NT2/D1 (cell line): ENCODE measurements at places on chromosomes 13 and 19.
A peak's percentile ranks its signal among the peaks of the same experiment; 100 is the strongest.

DNA sequence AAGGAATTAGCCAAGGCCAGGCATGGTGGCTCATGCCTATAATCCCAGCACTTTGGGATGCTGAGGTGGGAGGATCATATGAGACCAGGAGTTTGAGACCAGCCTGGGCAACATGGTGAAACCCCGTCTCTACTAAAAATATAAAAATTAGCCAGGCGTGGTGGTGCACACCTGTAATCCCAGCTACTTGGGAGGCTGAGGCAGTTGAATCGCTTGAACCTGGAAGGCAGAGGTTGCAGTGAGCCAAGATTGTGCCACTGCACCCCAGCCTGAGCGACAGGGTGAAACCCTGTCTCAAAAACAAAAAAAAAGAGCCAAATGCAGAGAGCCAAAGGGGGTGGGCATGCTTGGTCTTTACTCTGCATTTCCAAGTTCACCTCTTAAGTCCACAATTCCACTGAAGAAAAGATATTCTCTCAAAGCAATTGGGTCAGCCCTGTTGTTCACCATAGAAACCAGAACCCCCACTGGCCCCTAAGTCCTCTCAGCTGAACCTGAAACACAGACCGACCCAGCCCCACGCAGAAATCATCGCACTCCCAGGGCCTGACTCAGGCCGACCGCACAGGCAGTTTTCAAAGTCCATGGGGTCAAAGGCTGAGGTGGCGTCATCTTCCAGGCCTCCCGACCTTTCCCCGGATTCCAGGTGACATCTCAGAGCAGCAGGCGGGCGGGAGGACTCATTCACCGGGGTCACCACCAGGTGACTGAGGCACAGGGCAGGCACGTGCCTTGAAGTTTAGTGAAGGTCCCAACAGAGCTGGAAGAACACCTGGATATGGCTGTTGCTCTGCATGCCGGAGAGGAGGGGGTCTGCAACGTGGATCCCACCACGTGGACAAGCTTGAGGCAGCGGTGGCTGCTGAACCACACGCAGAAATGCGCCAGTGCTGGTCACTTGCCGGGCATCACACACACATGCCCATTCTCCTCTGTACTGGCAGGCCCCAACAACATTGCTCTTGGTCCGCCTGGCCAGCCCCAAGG lies 33.1 kb downstream of the SLC25A42 start:
- DNase-seq, result no peak

- no peak for DNase-seq
These were observed 67.4 kb downstream of the CDADC1 start for GRCh38 chr13:49315036-49315565.

GRCh38 chr19:19606021-19606420 lies 12.5 kb downstream of the PBX4 start:
- no peak for DNase-seq

DNA sequence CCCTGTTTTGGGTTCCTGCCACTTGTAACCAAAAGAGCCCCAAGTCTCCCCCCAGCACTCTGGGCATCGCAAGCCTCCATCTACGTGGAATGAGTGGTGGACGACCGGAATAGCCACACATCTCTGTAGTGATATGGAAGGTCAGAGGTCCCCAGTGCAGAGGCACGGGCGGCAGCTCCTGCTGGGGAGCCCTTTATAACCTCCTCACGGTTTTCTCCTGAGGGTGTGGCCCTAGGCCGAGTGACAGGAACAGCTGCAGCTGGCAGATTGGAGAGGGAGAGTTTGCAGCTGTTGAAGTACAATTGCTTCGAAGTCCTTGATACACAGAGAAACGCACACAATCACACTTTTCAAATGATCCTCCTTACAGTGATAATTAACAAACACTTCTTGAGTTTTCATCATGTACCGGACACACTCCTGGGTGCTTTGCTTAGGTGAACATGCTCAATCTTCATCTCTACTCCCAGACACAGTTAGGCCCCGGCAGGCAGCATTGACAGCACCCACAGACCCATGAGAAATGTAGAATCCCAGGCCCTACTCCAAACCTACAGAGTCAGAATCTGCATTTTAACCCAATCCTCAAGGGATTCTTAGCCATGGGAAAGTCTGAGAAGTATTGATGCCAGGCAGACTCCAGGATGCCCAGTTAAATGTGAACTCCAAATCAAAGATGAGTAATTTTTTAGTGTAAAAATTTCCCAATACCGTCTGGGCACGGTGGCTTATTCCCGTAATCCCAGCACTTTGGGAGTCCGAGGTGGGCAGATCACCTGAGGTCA lies 4.9 kb upstream of the ZNF787 start:
- no peak for DNase-seq

- DNase-seq, result no peak
These were observed 64.7 kb downstream of the GPR12 start for GRCh38 chr13:26695891-26696311.

DNA sequence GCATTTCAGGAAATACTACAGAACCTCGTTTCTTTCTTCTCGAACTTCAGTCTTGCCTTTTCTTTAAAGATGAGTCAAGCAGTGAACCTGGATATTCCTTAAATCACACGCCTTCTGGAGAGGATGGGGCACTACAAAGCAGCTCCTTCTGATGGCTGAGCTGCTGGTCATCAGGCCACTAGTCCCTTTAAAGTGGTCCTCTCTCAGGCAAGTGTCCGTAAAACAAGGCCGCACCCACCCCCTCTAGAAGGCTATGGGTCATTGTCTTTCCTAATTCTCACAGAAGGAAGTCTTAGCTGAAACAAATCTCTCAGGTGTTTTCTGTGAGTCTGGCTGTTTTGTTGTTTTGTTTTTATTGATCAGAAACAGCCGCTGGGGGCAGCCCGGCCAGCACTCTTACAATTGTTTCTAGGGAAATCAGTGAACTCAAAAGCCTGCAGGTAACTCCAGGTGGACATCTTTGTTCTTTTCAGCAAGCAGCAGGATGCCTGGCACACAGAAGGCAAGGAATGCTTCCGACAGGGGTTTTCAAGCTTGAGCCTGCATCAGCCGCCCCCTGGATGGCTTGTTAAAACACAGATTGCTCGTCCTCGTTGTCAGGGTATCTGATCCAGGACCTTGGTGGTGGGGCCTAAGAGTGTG lies 45.4 kb downstream of the MBNL2 start:
- DNase-seq, result no peak

DNA sequence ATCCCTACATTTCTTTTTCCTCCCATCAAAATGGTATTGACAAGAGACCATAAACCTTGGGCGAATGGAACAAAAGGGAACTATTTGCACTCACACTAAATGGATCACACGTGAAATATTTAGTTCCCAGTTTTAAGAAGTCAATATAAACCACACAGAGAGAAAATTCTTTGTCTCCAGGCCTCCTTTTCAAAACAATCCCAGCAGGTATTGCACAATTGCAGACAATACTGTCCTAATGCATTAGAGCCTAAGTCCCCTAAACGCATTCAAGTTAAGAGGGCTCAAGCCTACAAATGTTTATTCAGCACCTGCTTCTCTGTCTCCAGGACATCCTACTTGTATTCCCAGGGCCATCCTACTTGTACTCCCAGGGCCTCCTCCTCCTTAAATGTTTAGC lies 1.3 kb upstream of the B3GLCT start:
- no peak for DNase-seq

- DNase-seq, result no peak
These were observed 363 bp upstream of the ZNF763 start for GRCh38 chr19:11964496-11964857.

DNA sequence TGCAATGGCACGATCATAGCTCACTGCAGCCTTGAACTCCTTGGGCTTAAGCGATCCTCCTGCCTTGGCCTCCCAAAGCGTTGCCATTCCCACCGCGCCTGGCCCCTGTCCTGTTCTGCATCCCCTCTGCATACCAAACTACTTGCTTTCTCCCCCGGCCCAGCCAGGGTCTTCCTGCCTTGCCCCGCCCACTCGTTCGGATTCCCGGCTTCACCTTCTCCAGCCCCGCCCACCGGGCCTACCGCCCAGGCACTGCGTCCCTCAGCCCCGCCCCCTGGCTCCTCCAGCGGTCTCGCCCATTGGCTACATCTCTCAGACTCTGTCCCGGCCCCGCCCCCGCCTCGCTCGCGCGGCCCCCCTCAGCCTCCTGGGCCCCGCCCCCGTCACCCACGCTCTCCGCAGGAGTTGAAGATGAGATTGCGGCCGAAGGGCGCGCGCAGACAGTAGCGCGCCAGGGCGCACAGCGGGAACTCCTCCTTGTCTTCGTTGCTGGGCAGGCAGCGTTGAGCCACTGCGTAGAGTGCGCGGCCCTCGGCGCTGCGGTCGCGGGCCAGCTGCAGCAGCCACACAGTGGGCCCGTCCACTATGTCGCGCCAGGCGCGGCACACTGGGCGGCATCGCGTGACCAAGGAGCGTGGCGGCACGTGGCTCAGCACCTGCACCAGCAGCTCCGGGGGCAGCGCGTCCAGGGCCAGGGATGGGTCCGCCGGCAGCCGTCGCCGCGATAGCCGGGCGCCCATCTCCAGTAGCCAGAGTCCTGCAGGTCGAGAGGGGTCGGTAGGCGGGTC lies 19.0 kb downstream of the MRPS12 start:
- DNase-seq, result peak; percentile 74

- no peak for DNase-seq
These were observed 160.0 kb downstream of the RBM26 start for GRCh38 chr13:79245937-79246577.

GRCh38 chr19:38211151-38211591 lies 12.9 kb downstream of the DPF1 start:
- no peak for DNase-seq

DNA sequence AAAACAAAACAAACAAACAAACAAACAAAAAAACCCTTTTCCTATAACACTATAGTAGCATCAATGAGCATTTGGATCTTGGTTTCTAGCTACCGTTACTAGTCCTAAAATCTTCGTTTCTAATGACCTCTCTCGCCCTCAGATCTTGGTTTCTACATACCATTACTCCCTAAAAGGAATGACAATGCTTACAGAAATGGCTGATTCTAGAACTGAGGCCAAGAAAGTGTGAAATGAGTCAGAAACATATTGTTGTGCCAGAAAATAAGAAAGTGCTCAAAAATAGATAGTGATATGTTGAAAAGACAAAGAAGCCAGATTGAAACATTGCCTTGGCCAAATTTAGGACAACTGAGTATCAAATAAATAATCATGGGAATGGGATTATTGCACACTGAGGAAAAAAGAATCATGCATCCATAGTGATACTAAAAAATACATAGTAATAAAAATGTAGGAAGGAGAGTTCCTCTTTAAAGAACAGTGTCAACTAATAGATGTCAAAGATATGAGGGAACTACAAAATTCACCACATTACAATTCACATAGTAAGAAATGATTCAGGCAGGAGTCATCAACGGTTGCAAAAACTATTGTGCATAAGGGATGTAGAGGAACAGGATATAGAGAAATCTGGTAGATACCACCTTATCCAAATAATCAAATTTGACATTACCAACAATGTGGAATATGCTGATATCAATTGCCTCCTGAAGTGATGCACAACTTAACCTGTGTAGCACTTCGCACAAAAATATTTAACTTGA lies 386.6 kb downstream of the DIAPH3 start:
- no peak for DNase-seq

DNA sequence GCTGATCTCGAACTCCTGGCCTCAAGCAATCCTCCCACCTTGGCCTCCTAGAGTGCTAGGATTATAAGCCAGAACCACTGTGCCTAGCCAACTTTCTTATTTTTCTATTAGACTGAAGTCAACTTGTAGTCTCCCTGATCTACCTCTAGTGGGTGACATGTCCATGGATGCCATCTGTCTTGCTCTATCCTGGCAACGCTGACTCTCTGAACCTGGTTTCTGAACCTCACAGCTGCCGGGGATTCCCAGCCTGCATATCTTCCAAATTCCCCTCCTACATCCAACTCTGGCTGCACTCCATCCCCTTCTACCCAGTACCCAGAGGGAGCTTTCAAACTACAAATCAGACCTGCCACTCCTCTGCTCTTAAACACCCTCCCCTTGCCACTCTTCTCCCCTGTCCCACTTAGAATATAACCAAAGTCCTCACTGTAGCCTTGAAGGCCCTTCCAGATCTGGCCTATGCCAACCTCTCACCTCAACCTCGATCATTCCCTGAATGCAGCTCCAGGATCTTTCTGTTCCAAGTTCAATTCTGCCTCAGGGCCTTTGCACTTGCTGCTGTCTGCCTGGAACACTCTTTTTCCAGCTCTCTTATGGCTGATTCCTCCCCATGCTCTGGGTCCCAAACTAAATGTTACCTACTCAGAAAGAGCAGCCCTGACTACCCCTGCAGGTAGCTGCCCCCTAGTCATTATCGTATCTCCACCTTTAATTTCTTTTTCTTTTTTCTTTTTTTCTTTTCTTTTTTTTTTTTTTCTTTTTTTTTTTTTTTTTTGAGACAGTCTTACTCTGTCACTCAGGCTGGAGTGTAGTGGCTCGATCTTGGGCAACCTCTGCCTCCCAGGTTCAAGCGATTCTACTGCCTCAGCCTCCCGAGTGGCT lies 2.2 kb downstream of the CLIP3 start:
- no peak for DNase-seq

DNA sequence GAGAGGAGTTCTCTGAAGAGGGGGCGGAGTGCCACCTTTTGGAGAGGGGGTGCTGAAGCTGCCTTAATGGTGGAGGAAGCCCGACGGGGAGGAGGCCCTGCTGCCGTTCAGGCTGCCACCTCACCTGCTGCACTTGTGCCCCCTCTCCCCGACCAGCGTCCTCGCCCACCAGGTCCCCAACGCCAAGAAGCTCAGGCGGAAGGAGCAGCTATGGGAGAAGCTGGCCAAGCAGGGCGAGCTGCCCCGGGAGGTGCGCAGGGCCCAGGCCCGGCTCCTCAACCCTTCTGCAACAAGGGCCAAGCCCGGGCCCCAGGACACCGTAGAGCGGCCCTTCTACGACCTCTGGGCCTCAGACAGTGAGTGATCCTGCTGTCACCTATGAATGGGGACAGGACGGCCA lies 5.4 kb downstream of the NOP53 start:
- no peak for DNase-seq

GRCh38 chr13:98675066-98675465 lies 77.4 kb downstream of the SLC15A1 start:
- DNase-seq, result no peak

GRCh38 chr13:36829753-36830152 lies 10.7 kb downstream of the RFXAP start:
- DNase-seq, result no peak

GRCh38 chr13:36717017-36717416 lies 43.2 kb downstream of the SERTM1 start:
- DNase-seq, result no peak

- no peak for DNase-seq
These were observed 26.3 kb upstream of the INTS6 start for GRCh38 chr13:51479199-51479523.

GRCh38 chr19:6092329-6093286 lies 17.7 kb downstream of the RFX2 start:
- peak; percentile 39 for DNase-seq

GRCh38 chr19:10289167-10289835 lies 451 bp upstream of the ICAM5 start:
- no peak for DNase-seq

- DNase-seq, result no peak
These were observed 8.6 kb downstream of the SLC46A3 start for GRCh38 chr13:28710161-28710560.

GRCh38 chr19:474126-475078 lies 13.6 kb upstream of the SHC2 start:
- DNase-seq, result no peak

DNA sequence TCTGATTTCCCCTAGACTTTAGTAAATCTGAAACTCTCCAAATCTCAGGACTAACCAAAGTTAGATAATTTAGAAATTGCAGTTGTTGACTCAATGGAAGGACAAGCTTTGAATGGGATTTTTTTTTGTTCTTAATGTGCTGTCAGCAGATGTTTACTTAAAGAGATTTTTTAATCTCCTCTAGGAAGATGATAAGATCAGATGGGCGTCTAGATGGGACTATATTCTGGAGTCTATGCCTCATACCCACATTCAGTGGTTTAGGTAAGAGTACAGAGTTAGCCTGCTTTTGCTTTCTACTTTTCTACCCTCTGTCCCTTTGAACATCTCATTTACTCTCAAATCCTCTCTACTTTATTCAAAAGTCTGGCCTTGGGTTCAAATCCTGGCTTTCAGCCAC lies 39.3 kb downstream of the TM9SF2 start:
- DNase-seq, result no peak
